ENCODE measurements at places on chromosomes 3 and 15.

DNA sequence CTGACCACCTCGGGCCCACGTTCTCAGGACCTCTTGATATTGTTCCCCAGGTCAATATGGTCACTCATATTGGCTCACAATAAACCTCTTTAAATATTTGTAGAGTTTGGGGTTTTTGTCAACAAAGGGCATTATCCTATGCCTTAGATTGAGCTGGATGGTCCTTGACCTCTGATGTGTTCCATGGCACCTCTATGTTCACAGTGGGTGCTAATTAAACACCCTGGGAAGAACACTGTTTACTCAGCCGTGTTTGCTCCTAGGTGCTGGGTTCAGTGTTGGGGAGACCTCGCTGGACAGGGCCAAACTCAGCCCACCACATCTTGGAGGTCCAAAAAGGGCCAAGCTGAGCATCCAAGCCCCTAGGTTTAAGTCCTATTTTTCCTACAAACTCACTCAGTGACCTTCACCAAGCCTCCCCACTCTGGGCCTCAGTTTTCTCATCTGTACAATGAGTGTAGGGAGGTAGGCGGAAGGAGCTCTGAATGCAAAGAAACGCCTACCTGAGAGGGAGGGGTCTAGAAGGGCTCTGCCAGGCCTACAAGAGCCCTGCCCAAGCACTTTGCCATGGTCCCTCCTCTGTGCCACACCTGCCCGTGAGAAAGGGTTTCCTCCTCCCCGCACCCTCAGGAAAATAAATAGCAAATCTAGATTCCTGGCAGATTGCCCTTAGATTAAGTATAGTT is 7.2 kb downstream of the FAM174B start:
- no peak for DNase-seq

DNA sequence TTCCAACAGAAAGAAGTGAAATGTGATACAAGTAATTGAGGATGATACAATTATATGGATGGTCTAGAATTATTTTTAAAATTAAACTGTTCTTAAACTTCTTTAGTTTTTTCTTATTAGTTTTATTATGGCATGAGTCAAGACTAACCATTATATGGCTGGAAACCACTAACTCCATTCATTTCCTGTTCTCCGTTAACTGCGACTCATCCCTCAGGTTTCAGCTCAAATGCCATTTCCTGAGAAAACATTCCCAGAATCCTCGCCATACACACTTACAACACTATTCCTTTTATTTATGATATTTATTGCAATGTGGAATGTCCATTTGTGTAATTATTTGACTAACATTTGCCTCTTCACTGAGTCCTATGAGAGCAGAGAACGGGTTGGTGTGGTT is 394.1 kb downstream of the SOX2 start:
- DNase-seq: no peak

DNA sequence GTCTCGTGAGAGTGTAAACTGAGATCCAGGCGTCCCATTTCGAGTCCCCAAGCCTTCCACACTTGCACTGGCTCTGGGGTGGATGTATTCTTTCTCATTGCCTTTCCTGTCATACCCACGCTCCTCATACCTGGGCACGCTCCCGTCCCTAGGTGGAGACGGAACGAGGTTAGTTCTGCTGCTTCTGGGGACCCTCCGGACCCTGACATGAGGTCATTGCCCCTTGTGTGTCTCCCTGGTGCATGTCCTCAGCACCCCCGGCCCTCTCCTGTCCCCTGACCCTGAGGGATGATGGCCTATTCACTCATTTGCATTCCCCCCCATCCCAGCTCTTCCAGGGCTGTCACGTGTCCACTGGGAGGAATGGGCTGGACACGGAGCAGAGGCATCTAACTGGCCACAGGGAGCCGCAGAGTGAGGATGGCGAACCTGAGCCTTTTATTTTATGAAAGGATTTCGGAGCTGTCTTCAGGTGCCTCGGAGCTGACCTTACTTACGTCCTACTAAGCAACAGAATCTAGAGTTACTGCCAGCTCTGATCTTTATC is 8.2 kb downstream of the NIPA1 start:
- no peak for DNase-seq

DNA sequence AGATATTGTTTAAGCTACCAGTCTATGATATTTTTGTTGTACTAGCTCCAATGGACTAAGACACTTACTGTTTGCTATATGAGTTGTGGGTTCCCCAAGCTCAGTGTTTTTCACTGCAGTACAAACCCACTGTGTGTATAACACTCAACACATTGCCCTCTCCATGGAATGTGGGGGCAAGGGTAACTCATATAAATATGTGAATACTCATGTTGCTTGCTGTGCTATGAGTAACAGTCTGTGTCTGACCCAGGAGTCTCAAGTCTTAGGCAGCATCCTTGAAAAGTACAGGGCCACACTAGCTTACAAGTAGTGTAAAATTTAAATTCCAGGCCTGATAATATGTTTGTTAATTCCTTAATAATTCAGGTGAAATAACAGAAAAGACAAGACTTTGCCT is 22.5 kb upstream of the CNTN3 start:
- DNase-seq: no peak

DNA sequence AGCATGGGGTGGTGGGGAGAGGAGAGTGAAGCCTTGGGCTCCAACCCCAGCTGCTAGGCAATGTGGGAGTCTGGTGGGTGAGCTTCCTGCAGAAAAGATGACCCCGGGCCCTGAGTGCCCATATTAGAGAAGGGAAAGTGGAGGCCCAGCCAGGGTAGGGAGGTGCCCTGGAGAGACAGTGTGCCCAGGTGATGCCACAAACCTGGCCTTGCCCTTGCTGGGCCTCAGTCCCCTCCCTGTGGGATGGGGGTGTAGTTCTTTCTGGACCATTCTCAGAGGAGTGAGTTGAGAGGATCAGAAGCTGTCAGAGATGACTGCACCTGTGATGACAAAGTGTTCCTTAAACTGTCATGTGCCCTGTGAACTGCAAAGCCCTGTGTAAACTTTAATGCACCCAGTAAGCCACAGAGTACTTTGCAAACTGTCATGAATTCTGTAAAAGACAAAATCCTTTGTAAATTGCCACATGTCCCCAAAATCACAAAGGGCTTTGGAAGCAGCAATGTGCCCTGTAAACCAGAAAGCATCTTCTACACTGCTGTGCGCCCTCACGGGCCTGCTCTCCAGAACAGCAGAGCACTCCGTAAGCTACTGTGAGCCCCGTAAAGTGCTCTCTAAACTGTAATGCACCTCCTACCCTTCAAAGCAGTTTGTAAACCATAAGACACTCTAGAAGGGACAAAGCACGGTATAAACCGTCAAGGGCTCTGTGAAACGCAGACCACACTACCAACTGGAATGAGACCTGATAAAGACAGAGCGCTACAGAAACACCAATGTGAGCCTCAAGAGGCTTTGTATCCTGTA is 51.3 kb upstream of the FGD5 start:
- no peak for DNase-seq

- no peak for DNase-seq
Measured at GRCh38 chr3:10570196-10570946, 65.0 kb upstream of the ATP2B2 start.

- no peak for DNase-seq
Measured at GRCh38 chr3:195096484-195097330, 174.3 kb downstream of the XXYLT1 start.

DNA sequence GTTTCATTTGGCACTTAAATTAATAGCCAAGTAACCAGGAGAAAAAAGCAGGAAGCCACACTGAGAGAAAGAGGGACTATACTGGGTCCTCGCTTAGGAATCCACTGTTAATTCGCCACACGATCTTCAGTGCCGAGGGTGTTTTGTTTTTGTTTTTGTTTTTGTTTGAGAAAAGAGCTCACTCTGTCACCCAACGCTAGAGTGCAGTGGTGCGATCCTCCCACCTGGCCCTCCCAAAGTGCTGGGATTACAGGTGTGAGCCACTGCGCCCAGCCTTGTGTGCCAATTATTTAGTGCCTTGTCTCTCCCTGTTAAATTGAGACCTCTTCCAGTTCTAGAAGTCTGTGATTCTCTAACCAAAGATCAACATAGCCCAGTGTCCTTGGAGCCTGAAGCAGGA is 53.8 kb upstream of the TPM1 start:
- DNase-seq: no peak

DNA sequence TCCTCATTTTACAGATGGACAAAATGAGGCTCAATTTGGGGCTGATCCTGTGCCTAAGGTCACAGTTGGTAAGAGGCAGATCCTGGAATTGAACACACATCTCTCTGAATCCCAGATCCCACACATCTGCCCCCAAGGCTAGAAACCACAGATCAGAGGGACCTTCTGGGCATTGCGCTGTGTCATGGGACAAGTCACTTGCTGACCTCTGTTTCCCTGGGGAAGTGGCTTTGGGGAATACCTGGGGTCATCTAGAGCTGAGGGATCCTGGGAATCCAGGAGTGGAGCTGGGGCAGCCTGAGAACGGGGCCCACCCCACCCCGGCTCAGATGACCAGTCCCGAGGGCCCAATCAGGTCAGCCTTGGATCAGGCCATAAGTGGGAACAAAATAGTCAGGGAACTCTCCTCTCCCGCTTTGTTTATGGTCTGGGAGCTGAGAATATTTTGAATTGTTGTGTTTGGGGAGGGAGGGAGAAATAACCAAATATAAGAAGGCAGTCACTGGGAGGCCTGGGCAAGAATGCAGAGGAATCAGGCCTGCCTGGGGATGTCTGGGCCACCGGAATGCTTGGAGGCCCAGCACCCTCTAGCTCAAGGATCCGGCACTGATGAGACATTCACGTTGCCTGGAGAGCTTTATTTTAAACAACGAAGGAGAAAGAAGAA is 8.8 kb upstream of the SLC6A6 start:
- no peak for DNase-seq

- no peak for DNase-seq
Measured at GRCh38 chr3:44892689-44893088, 18.3 kb downstream of the TGM4 start.

DNA sequence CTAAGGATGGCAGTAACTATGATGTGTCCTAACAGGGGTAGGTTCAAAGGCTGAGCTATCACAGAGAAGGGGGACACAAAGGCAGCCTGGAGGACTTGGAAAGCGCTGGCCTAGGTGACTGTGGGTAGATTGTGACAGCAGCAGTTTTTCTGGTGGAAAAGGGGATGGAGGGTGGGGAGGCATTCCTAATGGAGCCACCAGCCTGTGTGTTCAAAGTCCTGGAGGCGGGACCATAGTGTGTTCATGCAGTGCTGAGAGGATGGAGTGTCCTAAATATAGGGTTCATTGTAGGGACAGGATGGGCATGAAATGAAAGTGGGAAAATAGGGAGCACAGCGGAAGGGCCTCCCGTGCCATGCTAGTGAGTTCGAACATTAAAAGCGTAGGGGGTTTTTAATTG is 51.5 kb upstream of the POLR2M start:
- no peak for DNase-seq

- no peak for DNase-seq
Measured at GRCh38 chr15:43483297-43484128, 9.4 kb downstream of the TP53BP1 start.

- no peak for DNase-seq
Measured at GRCh38 chr15:90004252-90004651, 3.1 kb downstream of the ZNF710 start.

GRCh38 chr3:27219127-27219845 is 149.9 kb downstream of the NEK10 start:
- DNase-seq: peak; percentile 20

DNA sequence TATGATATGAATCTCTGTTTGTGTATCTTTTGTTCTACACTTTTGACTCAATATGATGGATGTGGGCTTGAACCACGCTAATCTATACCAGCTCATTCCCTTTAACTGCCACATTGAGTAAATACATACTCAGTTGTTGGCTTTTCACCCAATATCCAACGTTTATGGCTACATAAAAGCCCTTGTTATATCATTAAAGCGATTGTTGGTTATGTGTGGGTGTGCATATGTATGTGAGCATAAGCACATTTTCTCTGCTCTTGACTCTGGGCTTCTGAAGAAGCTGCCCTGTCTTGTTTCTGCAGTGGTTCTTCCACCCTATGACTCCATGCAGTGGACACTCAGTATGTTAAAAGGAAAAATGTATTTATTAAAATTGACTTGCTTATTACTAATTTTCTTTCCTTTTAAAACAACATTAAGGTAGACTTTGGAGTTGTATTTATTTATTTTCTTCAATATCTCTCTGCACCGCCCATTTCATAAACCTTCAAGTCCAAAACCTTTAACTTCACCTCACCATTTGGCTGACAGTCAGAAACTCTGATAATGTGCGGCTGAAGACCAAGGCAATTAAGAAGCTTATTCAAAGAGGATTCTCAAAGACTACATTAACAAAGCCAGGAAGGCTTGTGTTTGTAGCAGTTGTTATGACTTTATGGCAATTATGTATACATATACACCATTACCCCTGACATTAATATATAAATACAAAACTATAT is 156.1 kb downstream of the THRB start:
- DNase-seq: no peak

DNA sequence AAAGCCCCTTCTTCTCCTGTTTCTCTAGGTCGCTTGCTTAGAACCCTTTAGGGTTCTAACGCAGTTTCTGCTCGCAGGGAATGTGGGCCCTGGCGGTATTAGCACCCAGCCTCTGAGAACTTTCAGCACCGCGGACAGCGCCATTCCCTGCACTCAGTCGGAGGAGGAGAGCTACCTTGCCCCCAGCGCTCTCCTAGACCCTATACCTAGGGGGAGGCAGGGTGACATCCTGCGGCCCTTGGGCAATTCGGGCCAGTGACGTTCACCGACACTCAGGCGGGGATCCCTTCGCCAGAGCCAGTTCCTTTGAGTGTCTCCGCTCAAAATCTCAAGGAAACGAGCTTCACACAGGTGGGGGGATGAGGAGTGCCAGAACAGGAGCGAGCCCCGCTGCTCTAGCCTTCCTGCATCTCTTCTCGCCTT is 1.3 kb downstream of the SLC7A14 start:
- no peak for DNase-seq

DNA sequence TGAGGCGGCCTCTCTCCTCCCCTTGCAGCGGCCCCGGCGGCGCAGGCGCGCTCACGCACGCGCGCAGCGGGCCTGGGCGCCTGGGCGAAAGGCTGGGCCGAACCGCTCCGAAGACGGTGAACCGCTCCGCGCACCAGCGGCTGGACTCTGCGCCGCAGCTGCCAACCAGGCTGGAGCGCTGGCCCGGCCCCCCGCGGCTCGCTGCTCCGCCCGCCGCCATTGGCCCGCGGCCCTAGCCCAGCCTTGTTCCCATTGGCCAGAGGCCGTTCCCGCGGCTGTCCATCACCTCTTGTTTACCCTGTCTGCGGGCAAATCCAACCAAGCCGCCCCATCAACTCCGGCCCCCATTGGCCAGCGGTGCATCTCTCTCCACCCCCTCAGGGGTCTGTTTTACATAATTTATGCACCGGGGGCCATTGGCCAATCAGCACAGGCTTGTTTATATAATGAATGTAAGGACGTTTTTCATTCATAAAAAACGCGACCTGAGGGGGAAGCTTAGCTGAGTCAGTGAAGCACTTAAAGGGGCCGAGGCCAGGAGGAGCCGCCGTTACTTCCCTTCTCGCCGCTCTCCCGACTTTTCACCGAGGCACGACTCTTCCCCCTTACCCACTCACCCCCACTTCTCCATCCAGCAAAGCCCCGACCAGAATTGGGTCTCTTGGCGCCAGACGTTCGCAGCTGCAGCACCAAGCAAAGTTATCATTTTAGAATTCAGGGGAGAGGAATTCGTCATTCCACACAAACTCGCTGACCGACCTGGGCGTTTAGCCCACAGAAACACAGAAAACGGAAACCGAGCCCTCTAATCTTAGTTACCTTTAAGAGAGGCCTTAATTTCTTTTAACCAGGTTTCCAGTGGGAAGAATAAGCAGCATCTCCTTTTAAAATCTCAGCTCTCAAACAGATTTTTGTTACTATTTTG is at the start of gene ETV5:
Gene ETV5 (minus strand): TSS at position 149 of the 925 bp plus-strand sequence. CDS start 3,221 bp downstream, outside the sequence.
- peak; percentile 98 for DNase-seq

GRCh38 chr15:68210821-68211655 is 5.9 kb upstream of the CALML4 start:
- no peak for DNase-seq

GRCh38 chr15:91548549-91548948 is 305.0 kb upstream of the SLCO3A1 start:
- no peak for DNase-seq
